Activated CD4-positive, CD25-positive, alpha-beta regulatory T cell (primary cell): ENCODE measurements at places on chromosomes 6 and 20.

DNA sequence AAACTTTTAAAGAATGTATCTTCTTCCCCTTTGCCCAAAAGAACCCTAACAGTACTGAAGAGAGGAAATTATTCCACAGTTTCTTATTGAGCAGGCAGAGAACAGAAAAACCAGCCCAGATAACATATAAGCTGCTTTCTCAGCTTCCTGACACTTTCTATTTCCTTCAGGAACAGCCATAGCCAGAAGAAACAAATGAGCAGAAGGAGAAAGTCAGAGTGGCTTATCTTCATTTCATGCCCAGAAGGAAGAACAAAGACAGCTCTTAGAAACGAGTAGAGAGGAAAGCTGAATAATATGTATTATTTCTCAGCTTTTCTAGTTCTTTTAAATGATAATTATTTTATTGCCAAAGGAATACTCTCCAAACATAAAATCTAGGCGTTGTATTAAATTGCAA lies 793.7 kb downstream of the GRIK2 start:
- DNase-seq, result no peak

GRCh38 chr20:3183896-3184612 lies 10.7 kb upstream of the LZTS3 start:
- no peak for DNase-seq

DNA sequence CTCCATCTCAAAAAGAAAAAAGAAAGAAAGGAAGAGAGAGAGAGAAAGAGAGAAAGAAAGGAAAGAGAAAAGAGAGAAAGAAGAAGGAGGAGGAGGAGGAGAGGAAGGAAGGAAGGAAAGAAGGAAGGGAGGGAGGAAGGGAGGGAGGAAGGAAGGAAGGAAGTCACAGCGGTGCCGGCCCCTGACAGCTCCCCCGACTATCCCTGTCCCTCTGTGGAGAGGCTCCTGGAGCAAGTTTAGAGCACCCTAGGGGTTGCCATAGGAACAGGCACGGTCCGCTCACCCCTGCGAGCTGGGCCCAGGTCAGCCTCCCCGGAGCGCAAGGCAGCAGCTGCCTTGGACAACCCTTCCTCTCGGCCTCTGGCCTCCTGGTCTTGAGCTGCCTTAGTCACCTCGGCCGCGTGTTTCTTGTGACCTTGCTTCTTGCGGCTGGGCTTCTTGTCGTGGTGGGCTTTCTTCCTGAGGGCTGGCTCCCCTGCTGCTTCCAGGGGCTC lies 6.8 kb downstream of the BNIP5 start:
- no peak for DNase-seq

DNA sequence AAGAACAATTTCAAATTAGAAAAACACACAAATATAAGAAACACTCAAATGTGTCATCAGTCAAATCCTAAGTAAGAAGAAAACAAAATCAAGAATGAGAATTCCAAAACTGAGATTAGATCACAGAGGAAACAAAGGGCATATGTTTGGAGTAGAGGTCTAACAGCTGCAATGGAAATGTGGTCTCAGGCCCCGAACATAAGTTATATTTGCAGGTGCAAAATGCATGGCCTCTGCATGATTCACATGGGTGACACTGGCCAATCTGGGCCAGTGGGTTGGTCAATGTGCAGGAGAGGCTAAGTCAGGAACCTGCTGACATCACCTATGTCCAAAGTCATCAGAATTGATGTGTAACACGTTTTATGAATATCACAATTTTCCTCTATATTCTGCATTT lies 108.5 kb upstream of the MAP7 start:
- no peak for DNase-seq

DNA sequence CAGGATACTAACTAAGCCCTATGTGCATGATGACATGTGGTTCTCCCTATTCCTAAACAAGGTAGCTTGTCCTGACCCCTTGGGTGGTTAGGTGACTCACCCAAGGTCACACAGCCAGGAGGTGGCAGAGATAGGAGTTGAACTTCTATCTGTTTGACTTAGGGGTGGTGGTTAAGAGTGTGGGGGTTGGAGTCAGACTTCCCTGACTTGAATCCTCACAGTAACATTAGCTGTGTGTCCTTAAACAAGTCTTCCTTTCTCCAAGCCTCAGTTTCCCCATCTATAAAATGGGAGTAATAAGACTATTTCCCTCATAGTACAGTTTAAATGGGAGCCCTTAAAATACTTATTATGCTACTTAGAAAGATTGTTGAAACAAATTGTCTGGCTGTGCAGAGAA lies 21.9 kb downstream of the SLC12A5 start:
- DNase-seq, result no peak
